ENCODE measurements at places on chromosomes 7 and 10. TPM values are rescaled to one million over a fixed set of nuclear protein-coding genes. Genes with fewer than 3 reads are reported as not detected.

Gene PHKG1
- total RNA-seq, result 1.3 TPM

Gene EMX2
- total RNA-seq, result not detected

GRCh38 chr7:33687625-33688024 is 217.7 kb upstream of the BMPER start:
- no peak for DNase-seq

GRCh38 chr10:61263518-61263917 is 189.7 kb downstream of the TMEM26 start:
- no peak for DNase-seq

Data from fibroblast of lung (primary cell).